Colonic mucosa (tissue), 4 donors: ENCODE measurements at places on chromosomes 12 and 14. TPM values are rescaled to one million over a fixed set of nuclear protein-coding genes. Genes with fewer than 3 reads are reported as not detected.

Gene BEGAIN
- 0.99 TPM for total RNA-seq

Gene KCNH3
- 0.13 TPM for total RNA-seq

Gene FRMD6
- total RNA-seq = 9.5 TPM

Gene USP44
- total RNA-seq = 0.22 TPM

Gene ACTR10
- total RNA-seq = 45.9 TPM

Gene IL26
- total RNA-seq = not detected

- DNase-seq = no peak
Observed at GRCh38 chr14:74459289-74459946, 33.4 kb upstream of the SYNDIG1L start.

GRCh38 chr14:75427126-75427481, 718 bp upstream of the JDP2 start:
- no peak for DNase-seq

DNA sequence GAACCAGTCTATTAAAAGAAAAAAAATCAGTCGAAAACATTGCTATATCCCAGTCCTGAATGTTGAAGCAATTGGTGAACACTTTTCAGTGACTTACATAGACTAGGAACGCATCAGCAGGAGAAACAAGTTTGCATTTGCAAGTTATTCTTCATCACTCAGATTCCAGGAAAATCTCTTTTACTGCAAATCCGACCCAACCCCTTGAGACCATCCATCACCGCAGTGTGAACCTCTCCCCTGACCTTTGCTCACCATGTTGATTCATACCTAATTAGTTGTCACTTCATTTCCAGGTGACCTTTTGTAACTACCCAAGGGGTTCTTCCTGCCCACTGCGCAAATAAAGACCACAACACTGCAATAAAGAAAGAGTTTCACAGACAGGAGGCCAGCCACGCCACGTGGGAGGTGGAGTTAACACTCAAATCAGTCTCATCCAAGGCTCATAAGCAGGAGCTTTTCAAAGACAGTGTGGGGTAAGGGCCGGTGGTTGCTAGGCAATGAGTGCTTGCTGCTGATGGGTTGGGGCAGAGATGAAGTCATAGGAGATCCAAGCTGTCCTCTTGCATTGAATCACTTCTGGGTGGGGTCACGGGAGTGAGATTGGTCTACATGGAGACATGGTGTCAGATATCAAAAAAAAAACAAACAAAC, 241.3 kb upstream of the TMEM132C start:
- DNase-seq = peak; percentile 61

DNA sequence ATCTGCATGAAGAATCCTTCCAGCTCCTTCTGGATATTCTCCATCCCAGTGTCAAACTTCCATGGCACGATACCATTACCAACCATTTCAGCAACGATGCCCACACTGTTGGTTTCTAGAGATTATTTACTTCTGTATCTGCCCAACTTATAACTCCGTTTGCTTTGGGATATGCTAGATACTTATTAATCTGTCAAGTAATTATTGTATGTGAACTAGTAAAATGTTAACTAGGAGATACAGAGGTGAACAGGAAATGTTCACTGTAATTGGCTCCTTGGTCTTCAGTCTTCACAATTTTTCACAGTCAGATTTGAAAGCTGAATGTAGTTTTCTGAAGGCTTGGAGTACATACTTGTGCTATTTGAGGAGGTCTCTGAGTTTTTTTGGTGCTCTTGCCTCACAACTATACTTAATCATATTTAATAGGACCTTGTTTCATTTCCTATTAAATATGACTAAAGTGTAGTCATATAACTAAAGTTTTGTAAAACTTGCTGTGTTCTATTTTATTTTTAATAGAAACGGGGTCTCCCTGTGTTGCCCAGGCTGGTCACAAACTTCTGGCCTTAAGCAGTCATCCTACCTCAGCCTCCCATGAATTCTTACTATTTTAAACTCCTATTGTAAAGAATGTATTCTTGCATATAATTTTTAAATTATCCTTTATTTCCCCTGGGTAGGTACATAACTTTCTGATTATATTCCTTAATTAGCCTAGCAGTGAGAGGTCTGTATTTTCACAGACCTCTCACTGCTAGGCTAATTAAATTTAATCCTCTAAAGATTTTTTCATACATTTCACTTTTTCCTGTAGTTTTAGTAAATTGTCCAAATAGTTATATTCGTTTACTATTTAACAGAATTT, 79.7 kb downstream of the FGD4 start:
- DNase-seq = no peak

GRCh38 chr12:46572644-46573346, 200.2 kb upstream of the SLC38A2 start:
- DNase-seq = no peak

- DNase-seq = no peak
Observed at GRCh38 chr12:106147956-106148355, 9.2 kb upstream of the NUAK1 start.

DNA sequence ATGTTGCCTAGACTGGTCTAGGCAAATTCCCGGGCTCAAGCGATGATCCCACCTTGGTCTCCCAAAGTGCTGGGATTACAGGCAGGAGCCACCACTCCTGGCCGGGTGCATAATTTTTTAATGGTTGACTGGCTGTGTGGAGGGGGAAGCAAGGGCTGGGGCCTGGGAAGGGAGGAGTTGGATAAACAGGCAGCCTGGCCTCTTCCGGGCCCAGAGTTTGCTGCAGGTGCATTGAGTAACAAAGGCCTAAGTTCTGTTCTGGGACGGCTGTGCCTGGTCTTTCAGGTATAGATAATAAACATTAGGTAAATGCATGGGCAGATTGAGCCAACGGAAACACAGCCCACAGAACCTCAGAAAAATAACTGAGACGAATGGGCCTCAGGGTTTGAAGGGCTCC, 191.3 kb upstream of the TBX3 start:
- DNase-seq = no peak

- no peak for DNase-seq
Observed at GRCh38 chr12:107439026-107439738, 246.4 kb upstream of the PWP1 start.

GRCh38 chr12:54360717-54361456, 3.4 kb downstream of the GPR84 start:
- DNase-seq = peak; percentile 88

DNA sequence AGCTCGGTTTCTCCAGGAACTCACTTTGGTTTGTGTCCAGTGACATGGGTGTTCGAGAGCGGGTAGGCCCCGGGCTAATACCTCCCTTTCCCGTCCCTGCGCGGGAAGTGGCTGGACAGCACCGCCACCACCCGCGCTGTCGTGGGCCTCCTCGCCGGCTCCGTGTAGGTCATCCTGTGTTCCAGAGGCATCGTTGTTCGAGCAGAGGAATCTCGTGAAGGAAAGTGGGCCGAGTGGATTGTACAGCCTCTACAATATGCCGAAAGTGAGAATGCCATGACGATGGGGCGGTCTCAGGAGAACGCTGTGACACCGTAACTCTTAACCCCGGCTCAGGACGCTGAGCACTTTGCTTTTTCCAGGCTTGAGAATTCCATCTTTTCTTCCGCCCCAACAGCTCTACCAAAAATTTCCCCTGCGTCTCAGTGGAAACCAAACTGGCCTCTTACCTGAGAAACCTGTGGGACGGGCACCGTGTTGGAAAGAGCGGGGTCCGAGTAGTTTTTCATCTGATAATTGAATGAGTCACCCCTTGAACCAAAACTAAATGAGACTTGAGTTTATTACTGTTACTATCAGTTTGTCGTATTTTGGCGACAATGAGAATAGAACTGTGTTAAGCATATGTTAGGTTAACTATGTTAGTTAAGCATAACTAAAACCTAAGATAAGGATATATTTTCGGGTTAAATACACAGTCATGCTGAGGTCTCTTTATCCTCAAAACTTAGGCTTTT, 510 bp downstream of the EIF2S1 start:
- no peak for DNase-seq

GRCh38 chr12:113766879-113767878, 198.9 kb downstream of the RBM19 start:
- DNase-seq = no peak
